Right atrium auricular region (tissue), 2 donors: ENCODE measurements at places on chromosomes 5 and 9. TPM values are rescaled to one million over a fixed set of nuclear protein-coding genes. Genes with fewer than 3 reads are reported as not detected.

Gene HSD17B3
- not detected for total RNA-seq

GRCh38 chr5:17890501-17890900, 256.2 kb downstream of the TAF11L14 start:
- no peaks in the 10 kb centered on the region for H3K4me1 ChIP-seq
- no peak overlapping the region for H3K4me3 ChIP-seq
- H3K27me3 ChIP-seq = no peaks in the 10 kb centered on the region
- no peaks in the 10 kb centered on the region for H3K36me3 ChIP-seq

Gene TSLP
- total RNA-seq = 2.3 TPM

GRCh38 chr5:18074961-18075360, 440.7 kb downstream of the TAF11L14 start:
- no peaks in the 10 kb centered on the region for H3K4me1 ChIP-seq
- H3K27me3 ChIP-seq = no peaks in the 10 kb centered on the region
- H3K27ac ChIP-seq = no peak overlapping the region
- H3K36me3 ChIP-seq = no peaks in the 10 kb centered on the region
- DNase-seq = no peak

GRCh38 chr5:156414391-156414790, 87.4 kb downstream of the SGCD start:
- no peak overlapping the region for H3K4me3 ChIP-seq
- DNase-seq = no peak
- no peaks in the 10 kb centered on the region for H3K27me3 ChIP-seq
- no peaks in the 10 kb centered on the region for H3K36me3 ChIP-seq
- H3K27ac ChIP-seq = no peak overlapping the region
